ENCODE measurements at places on chromosomes 3 and 15.

- DNase-seq: no peak
Observed at GRCh38 chr3:72739531-72740466, 108.4 kb downstream of the SHQ1 start.

- no peak for DNase-seq
Observed at GRCh38 chr15:29616512-29616911, 205.8 kb downstream of the TJP1 start.

DNA sequence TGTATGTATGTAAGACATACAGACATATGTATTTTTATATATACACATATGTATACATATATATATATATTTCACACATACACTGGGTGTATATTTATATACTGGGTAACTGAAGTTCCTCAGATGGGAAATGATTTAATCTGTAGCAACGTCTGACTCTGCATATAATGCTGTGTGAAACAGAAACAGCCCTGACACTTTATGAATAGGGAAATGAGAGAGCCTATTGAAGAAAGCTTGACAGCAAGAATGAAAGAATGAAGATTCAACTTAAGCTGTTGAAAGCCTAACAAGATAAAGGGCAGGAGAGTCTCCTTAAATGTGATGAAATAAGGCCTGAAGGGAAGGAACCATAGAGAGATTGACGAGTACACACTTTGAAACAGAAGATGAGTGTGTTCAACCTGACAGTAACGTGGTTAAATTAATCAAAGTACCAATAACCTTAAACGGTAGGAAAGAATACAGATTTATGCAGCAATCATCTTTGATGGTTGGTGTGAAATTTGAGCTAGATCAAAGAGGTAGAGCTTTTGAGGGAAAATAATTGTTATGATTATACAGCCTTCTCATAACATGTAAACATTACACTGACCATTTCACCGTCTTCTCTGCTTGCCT is 169.9 kb downstream of the MECOM start:
- no peak for DNase-seq

DNA sequence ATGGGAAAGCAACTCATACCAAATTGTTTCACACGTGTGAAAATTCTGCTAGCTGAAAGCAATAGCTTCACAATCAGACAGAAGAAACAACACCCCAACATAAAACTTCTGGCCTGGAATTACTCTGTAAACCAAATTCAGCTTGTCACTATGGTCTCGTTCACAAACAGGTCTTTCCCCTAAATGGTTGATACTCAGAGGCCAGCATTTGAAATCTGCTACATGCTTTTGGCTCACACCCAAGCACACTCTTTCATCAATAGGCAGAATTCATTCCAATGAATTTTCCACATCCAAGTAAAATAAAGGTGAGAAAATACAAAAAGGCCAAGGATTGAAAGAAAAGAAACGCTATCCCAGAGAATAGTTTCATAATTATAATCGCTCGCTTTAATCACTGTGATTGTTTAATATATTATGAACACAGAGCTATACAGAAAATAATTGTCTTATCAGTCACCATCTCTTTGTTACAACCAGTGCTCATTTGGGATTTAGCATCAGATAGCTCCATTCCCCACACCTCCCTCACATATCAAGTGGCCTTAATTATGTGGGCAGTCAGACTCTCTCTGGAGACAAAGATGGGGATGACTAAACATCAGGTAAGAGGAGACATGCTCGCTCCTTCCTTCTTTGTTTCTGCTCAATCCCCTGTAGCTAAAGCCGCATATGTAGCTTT is 503.8 kb upstream of the ARRDC4 start:
- DNase-seq: no peak

- DNase-seq: no peak
Observed at GRCh38 chr3:108171106-108171505, 51.1 kb downstream of the IFT57 start.

GRCh38 chr15:82952158-82953081 is at the start of gene HOMER2:
Gene HOMER2 (minus strand): TSS chr15:82952720. CDS start chr15:82952535, 185 bp downstream.
- DNase-seq: no peak

DNA sequence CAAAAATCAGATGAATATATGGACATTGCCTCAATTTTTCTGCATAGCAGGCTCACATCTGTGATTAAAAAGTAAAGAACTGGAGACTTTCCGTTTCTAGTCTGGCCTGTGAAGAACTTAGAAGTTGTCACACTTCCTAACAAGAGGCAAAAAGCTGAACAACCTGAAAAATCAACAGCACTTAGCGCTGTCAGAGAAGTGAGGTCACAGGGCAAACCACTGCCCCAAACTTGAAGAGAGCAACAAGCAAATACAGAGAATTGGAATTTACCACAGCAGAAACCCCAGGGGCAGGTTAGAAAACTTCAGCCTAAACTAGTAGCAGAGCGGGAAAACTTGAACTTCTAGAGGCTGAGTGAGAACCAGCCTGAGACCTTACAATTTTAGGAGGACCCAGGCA is 38.9 kb downstream of the CCDC54 start:
- DNase-seq: no peak
